Neural progenitor cell (in vitro differentiated cells): ENCODE measurements at places on chromosomes 11 and 22.

GRCh38 chr22:44063462-44064371 is 39.6 kb downstream of the PARVB start:
- no peak for DNase-seq

DNA sequence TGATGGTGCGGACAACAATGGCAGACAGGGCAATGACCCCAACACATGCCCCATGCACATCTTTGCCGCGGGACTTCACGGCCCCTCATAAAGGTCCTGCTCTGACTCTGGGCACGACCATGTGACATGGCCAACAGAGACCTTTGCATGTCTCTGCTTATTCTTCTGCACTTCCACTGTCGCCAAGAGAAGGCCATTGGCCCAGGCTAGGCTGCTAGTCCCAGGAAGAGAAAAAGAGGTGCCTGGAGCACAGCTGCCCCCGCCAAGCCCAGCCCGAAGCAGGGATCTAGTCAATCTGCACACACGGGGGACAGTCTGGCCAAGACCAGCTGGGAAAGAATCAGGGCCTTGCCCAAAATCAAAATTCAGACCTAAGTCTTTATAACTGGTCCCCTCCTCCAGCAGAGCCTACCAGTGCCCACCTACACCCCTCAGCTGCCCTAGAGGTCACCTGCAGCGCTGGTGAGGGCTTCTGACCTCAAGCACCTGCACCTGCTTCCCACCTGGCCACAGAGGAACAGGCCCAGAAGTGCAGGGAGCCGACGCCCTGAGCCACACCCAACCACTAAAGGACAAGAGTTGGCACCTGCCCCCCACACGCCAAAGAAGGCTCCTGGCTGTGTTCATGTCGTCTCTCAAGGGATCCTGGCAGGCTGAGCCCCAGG is 8.1 kb downstream of the SULT4A1 start:
- DNase-seq = no peak

DNA sequence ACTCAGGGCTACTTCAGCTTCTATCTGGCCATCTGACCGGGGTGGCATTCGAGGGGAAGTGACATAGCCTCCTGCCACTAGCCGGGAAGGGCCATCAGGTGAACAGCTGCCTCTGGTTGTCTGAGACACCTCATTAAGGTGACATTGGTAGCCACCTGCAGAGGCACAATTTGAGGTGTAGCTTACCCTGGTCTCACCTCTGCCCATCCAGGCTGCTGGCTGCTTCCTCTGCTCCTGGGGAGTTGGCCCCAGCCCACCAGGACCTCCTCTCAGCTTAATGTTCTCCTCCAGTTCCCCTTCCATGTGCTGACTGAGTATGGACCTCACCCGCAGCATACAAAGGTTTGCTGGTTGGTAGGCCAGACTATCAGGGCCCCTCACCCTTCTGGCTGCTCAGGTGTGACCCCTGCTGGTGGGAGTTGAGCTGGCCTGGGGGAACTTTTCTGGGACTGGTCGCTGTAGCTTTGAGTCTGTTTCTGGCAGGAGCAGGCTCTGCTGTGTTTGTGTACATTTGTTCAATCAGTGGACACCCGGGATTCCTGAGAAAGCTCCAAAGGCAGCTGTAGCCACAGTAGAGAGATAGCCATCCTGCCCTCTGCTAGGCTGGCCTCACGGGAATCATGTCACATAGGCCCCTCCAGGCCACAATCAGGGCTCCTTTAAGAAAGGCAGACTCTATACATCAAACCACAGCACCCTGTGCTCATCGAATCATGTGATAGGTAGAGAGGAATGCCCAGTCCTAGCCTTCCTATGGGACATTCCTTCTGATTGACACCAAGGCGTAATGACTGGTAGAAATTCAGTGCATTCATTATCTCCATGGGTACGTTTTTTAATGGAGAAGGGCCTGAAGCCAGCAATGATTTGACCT is 295.1 kb upstream of the PLET1 start:
- DNase-seq = peak; percentile 75

DNA sequence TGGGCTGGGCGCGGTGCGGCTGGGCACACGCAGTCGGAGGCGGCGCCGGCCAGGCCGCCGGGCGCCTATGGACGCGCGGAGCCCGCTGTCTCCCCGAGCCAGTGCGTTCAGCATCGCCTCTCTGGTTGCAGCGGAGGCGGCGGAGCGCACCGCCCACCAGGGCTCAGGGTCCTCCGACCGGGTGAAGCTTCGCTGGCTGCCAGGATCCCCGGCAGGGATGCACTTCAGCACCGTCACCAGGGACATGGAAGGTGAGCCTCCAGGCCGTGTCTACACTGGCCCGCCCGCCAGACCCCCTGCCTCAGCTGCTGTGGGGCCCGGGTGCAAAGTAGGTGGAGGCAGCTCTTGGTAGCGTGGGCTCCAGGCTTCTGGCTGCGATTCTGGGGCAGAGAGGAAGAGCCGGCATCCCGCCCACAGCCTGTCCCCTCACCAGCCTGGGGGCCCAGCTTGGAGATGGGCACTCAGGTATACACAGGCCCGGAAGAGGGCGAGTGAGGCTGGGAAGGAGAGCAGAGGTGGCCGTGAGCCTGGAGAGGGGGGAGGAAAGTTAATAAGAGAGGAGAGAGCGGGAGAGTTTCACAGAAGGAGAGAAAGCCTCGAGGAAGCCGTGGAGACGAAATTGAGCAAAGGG is 1.0 kb upstream of the TBX1 start:
- DNase-seq = peak; percentile 73

DNA sequence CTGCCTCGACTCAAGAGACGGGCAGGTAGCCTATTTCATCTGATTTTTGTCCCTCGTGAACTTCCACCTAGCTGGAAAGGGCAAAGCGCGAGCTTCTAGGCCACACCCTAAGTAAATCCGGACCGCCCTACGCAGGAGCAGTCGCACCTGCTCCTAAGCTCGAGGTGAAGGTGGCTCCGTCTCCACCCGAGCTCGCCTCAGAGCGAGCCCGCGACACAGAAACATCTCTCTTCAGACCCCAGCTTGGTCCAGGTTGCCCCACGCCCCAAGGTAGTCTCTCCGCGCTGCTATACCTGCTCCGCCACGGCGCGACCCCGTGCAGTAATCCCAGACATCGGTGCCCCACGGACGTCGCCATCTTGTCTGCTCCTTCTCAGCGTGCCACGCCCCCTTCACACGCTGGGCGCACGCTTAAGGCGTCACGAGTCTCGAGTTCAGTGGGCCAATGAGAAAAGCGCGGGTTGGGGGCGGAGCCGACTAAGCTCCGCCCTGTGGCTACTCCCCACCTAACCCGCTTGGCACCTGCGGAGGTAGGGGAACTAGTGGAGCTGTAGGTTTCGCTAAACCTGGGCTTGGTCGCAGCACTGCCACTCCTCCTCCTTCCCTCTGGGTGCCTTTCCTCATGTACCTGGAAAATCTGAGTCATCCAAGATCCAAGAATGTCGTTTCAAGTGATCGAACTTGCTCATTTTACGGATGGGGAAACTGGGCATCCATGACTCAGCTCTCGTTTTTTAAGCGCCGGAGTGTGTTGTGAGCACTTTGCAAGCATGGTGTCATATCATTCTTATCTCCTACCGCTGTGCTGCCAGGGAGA is at the start of gene PISD:
Gene PISD, minus strand, starts transcription at position 365 of the 817 bp plus-strand sequence. Its CDS starts 7 bp downstream, at position 358.
- peak; percentile 98 for DNase-seq

- DNase-seq = no peak
Measured at GRCh38 chr11:1041471-1041870, 5.0 kb upstream of the MUC6 start.

DNA sequence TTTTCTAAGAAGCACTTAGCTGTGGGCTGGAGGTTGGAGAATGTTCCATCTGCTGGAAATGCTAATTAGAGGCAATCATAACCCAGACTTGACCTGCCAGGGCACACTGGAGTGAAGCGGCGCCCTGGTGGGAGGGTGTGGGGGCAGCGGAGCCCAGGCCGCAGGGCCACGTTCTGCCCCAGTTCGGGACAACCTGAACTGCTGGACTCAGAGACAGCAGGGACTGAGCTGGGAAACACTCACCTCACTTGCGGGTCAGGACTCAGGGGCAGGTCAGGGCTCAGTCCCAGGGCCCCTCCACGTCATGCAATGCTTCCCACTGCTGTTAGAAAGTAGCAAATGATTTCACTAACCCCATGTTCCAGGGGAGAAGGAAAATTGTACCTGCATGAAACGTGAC is 316.4 kb downstream of the NTM start:
- no peak for DNase-seq

DNA sequence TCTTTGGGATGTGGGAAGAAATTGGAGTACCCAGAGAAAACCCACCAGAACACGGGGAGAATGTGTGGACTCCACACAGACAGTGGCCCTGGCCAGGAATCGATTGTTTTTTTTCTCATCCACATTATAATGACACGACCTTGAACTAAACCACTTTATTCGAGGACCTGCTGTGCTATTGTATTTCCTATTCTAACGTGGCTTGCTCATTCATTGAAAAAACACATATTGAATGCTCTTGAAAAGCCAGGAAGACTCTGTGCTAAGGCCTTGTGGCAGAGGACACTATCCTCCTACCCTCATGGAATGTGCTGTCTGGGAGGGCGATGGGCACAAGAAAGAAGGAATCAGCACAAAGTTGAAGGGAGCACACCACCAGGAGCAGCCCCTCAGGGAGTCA is 9.1 kb upstream of the SREBF2 start:
- DNase-seq = no peak
